NCI-H187 treated with DMSO at 0.1 percent for 48 hours (cell line): ENCODE measurements at places on chromosomes 4 and X.

DNA sequence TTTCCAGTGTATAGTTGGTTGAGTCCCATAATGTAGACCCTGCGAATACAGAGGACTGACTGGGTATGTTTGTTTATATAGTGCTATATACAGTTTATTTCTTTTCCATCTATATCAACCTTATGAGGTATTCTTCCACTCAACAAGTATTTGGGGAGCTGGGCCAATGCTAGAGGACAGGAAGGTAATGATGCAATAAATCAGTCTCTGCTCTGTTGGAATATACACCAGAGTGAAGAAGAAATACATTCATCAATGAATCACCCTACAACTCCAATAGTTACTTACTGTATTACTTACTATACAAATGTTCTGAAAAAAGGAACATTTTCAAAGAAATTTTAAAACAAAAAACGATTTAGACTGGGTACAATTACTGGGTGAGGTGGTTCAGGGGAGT, 2.1 kb upstream of the ARSJ start:
- DNase-seq, result no peak

- DNase-seq, result no peak
These were observed 469.0 kb downstream of the TLL1 start for GRCh38 chr4:166341992-166342391.

DNA sequence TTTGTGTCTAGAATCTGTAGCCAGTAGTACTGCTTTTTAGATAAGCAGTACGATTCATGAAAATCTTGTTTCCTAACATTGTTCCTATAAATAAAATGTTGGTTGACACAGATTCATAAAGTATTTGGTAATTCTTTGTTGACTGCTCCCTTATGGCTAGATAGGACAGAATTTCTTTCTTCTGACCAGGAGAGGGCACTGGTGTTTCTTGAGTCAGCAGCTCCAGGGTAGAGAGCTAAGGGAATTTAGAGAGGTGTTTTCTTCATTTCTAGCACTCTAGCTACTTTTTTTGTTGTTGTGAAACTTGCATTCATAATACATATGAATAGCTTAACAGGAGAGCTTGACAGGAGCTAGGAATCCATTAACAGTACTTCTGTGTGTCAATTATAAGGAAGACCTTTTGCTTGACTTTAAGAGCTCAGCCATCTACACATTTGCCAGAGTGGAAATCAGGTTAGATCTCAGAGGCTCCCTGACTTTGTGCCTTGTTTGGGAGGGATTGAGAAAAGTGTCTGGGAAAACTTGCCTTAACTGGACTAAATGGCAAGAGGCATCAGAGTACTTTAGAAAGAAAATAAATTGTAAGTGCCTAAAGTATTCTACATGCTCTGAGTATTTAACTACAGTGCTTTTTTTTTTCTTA, 756.1 kb downstream of the SH3BGRL start:
- DNase-seq, result no peak

DNA sequence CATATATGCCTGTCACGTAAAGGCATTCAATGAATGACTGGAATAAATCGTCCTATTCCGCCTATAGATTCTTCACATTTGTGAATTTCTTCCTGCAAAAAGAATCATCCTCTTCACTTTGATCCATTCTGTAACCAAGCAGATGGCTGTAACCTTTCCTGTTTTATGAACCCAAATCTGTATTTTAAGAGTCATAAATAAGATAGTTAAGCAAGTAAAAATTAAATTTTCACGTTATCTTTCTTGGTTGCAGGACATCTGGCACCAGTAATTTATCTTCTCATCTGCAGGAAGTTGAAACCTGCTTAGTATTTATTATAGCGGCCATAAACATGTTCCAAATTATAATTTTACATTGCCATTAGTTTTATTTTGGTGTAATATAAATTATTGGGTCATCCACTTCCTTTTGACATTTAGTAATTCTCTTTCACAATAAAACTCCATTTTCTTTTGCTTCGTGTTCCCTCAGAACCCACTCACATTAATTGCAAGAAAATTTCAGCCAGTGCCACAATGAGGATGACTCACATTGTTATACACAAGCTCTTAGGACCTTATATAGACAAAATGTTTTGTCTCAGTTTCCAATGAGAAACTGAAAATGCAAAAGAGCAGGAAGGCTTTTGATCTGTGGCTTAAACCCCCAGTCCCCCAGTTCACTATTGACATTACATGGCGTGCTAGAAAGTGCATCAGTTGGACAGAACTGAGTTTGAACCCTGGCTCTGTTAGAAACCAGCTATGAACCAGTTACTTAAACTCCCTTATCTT, 51.1 kb downstream of the TMEM156 start:
- no peak for DNase-seq

DNA sequence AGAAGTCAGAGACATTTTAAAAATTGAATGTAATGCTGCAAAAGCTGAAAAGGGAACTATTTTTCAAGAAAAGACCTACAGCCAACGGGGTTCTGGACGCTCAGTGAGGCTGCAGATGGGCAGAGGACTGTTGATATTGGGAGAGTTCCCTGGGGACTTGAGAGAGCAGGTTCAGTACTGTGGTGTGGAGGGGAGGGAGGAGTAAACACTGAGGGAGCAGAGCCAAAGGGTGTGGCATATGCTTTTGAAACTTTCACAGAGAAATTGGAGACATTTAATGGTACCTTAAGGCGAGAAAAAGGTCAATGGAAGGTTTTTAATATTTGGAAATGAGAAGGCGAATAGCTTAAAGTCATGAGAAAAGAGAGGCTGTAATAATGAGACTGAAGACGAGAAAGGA, 62.2 kb upstream of the GPM6A start:
- DNase-seq, result no peak

DNA sequence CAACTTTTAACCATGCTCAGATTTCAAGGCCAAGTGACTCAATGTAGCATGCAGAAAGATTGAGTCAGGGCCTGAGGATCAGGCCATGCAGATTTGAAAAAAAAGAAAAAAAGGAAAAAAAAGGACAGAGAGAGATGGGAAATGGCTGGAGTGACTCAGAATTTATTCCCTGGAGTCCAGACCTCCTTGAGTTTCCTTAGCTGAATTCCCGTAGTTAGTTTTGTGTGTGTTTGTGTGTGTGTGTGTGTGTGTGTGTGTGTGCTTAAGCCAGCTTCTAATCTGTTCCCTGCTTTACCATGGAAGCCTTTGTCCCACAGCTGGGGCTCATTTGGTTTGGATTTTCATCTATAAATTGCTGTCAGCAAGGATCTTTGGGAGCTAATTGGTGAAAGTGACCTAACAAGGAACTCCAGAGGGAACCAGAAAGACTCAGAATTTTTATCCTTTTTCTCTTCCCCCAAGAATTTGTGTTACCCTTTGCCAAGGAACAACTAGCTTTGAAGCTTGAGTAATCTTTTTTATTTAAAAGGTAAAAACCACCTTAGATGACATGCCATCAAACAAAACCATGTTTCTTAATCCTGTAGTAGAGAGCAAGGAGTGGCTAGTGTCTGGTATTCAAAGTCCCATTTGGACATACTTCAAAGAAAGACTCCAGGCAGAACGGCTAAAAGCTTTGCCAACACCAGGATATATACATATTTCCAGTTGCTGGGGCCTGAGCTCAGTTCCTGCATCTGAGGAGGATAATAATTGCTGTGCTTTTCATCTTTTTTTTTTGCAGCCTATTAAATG, 109.0 kb upstream of the DDIT4L start:
- DNase-seq, result no peak

GRCh38 chr4:168871632-168872031, 138.4 kb downstream of the CBR4 start:
- DNase-seq, result no peak

GRCh38 chrX:40179283-40179682, 81.5 kb upstream of the BCOR start:
- no peak for DNase-seq

DNA sequence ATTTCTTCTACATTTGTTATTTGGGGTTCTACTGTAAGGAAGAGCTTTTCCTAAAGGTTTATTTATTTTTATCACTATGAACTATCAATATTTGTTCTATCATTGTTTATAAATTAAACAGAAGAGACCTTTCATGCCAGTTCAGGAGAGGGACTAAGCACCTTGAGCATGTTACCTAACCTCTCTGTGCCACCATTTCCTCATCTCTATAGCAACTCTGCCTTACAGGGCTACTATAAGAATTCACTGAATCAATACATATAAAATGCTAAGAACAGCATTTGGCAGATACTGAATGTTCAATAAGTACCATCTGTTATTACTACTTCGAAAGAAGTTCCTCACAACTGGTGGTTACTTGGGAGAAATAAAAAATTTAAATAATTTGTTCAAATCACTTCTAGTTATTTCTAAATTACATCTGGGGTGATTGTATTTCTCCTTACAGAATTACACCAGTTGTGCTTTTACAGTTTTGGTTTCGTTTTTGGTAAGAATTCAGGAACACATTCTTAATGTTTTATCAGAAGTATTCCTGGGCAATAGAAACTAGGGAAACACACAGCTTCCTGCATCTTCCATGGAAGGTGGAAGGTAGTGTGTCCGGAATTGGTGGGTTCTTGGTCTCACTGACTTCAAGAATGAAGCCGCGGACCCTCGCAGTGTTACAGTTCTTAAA, 32.9 kb downstream of the EREG start:
- DNase-seq, result no peak

- no peak for DNase-seq
These were observed 225.0 kb upstream of the PUDP start for GRCh38 chrX:7372825-7373525.

DNA sequence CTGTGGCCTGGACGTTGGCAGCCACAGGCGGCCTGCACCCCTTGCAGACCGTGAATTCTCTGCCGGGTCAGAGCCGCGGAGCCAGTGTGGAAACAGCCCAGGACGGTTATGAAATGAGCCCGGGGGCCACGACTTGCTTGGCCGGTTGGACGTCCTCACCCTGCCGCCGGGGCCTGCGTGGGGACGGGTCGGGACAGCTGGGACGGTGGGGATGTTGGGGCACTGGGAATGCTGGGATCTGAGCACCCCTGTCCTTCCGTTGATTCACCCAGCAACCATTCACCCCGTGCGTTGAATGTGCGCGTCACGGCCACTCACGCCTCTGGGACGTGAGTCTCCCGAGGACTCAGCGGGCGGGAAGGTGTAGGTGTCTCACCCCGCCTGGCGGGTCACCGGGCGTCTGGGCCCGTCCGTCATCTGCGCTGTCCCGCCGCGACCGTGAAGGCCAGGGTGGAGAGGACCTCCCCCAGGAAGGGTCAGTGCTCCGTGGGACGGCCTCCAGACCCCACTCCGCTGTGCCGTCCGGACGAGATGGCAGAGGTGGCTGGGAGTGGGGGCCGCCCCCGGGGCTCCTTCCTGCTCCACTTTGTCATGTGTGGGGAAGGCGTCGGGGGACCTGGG, 4.5 kb upstream of the PLCXD1 start:
- no peak for DNase-seq

- no peak for DNase-seq
These were observed 576.0 kb upstream of the PABPC4L start for GRCh38 chr4:134777606-134778005.

DNA sequence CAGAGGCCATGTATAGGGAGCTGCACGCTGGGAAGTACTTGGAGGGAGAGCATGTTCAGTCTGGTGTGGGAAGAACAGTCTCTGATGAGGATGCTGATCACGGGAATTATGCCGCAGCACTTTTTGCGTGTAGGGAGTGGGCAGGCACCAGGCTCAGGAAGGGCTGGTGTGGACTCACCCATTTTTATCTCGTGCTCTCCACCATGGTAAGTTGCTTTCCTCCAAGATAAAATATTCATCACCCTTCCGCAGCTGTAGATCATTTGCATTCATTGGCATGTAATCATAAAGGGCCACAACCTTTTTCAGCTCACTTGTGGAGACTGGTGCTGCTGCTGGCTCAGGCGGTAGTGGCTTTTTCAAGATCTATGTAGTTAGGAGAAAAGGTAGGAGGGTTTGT, 11.8 kb upstream of the TIMM8A start:
- DNase-seq, result no peak

DNA sequence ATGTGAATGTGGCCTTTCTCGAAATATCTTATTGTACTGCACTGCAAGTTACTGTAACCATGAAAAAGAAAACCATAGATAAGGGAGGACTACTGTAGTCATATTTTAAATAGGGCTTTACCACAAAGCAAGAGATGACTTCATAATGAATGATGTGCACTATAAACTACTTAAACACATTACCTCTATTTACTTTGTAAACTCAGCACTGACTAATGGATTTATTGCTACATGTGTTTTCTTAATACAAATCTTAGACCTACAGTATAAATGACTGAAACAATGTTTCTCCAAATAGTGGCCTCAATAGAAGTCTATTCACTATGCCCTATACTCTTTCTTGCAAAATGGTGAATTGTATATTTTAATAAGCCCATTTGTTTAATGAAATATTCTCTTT, 61.1 kb downstream of the HDX start:
- no peak for DNase-seq

DNA sequence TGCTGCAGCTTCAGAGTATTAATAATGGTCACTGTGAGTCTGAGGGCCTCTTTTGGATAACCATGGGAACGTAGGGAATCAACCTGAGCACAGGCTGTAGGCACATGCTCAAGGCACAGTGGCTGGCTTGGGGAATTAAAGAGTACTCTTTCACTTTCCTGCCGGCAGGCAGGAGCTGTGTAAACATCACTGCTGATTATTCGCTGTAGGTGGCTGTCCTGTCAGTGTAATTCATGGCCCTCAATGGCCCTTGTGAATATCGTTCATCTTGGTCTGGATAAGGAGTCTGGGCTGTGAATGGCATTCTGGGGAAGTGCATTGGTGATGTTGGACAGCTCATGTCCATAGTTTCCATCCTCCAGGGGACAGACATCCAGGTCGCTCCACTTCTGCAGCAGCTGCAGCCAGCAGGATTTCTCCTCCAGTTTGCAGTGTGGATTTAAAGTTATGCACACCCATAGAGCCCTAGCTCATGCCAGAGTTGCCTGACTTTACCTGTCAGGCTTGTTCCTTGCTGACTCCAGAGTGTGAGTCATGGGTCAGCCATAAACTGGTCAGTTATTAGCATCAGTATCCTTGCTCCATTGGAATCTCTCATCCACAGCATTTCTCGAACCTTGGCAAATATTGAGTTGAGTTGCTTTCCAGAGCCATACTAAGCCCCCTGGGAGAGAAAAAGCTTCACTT, 43.0 kb downstream of the C4orf33 start:
- no peak for DNase-seq

DNA sequence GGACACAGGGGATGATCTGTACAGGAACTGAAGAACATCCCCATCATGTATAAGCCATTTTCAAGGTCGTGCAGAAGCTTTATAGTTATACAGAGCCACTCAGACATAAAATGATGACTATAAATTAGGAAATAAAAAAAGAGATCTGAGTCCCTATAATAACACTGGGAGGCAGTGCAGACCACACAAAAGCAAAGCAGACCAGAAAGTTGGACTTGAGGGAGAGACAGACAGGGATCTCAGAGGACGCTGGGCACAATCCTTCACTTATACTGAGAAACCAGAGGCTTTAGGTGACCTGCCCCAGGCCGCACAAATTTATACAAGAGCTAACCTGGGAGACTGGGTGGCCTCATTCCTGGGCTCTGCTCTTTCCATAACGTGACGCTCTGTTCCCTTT, 70.5 kb downstream of the HADH start:
- no peak for DNase-seq

- no peak for DNase-seq
These were observed 80.1 kb downstream of the RCHY1 start for GRCh38 chr4:75434105-75434504.
